ENCODE measurements at places on chromosomes 11 and 22.
A peak's percentile ranks its signal among the peaks of the same experiment; 100 is the strongest.

DNA sequence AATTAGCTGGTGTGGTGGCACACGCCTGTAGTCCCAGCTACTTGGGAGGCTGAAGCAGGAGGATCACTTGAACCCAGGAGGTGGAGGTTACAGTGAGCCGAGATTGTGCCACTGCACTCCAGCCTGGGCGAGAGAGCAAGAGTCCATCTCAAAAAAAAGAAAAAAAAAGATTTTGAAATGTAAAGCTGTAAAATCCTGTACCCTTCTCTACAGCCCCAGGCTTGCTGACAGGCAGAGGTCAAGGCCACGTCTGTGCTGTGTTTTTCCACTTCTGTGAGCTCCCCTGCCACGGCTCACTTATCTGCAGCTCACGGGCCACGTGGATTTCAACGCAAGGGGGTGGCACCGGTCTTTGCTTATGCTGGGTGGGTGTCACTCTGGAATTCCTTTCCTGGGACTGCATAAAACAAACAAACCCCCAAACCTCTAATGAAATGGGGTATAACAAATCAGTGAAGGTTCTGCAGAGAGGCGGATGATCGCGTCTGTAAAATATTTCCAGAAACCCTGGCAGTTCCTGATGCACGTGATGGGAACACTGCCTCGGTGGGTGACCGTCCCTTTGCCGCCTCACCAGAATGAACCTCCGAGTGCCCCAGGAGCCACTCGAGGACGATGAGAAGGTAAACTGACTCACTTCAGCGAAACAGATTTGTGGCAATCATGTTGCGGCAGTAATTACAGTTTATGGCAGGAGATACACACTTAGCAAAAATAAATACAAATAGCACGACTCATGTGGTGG lies 44.0 kb upstream of the ATXN10 start:
- no peak for DNase-seq

DNA sequence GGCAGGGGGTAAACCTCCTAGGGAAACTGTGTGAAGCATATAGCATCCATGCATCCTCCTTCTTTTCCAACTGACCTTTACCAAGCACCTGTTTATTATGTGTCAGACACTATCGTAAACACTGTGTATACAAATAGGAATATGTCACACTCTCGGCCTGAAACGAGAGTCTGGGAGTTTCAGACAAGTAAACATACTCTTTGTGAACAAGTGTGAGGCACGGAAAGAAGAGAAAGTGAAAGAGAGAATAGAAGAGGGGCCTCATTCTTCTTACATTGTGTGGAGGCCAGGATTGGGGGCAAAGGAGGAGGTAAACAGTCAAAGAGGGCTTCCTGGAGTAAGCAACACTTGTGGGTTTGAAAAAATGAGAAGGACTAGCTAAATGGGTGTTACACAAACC lies 16.4 kb downstream of the CSNK2A3 start:
- DNase-seq = no peak

DNA sequence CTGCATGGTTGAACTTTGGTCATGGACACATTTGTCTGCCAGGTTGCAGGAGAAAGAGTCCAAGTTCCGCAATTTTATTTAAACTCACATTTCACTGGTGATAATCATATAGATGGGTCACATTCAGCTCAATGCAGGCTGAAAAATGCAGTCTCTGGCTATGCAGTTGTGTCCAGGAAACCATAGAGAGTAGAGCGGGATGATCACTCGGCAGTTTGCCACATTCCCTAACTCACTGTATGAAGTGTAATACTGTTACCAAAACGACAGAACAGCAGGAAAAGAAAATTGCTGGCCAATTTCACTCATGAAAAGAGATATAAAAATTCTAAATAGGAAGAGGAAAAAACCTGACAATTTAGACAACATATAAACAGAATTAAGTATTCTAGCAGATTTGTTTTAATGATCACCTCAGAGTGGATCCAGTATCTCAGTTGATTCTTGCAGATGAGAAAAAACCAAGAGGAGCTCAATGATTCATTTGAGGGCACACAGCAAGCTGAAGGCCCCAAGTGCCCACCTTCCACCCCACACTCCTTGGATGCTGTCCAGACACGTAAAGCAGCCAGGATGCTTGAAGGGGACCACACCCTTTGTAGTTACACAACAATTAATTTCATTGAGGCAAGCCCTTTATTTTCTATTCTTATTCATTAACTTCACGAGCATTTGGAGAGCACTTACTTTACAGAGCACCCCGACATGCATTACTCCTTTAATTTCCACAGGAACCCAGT lies 422.3 kb downstream of the SOX6 start:
- DNase-seq = peak; percentile 56

- DNase-seq = peak; percentile 54
Measured at GRCh38 chr11:18721561-18722292, 4.3 kb downstream of the IGSF22 start.

- peak; percentile 12 for DNase-seq
Measured at GRCh38 chr11:32931606-32932005, 39.0 kb downstream of the QSER1 start.
